ENCODE measurements at places on chromosomes 13 and 19. TPM values are rescaled to one million over a fixed set of nuclear protein-coding genes. Genes with fewer than 3 reads are reported as not detected.

The CCDC70 gene
- total RNA-seq = not detected

The KISS1R gene
- 1.9 TPM for total RNA-seq

The PNMA8B gene
- total RNA-seq = not detected

The MISP gene
- total RNA-seq = not detected

The GDF15 gene
- total RNA-seq = 0.32 TPM

The MUC16 gene
- not detected for total RNA-seq

The HRC gene
- not detected for total RNA-seq

The PRR12 gene
- total RNA-seq = 43.3 TPM

The CEACAM6 gene
- total RNA-seq = not detected

The SIRT2 gene
- 42.2 TPM for total RNA-seq

The SOX1 gene
- not detected for total RNA-seq

The LMTK3 gene
- 3.4 TPM for total RNA-seq

The PALM3 gene
- total RNA-seq = not detected

The KIR3DL2 gene
- total RNA-seq = 0.73 TPM

The GJB6 gene
- total RNA-seq = 2.6 TPM

The CIC gene
- total RNA-seq = 70.0 TPM

The ZNF69 gene
- total RNA-seq = 6.0 TPM

The HAUS5 gene
- 41.6 TPM for total RNA-seq

The ZNF823 gene
- total RNA-seq = 4.8 TPM

The FFAR3 gene
- 0.16 TPM for total RNA-seq

The ALOX5AP gene
- 114 TPM for total RNA-seq

The CACNG8 gene
- not detected for total RNA-seq

The POMP gene
- total RNA-seq = 98.4 TPM

The DCLK1 gene
- not detected for total RNA-seq

The TEX29 gene
- 0.27 TPM for total RNA-seq

The RYR1 gene
- 4.4 TPM for total RNA-seq

The NLRP12 gene
- total RNA-seq = not detected

The RUBCNL gene
- total RNA-seq = 0.23 TPM

The CDX2 gene
- total RNA-seq = not detected

The ZNF99 gene
- total RNA-seq = not detected

The SHFL gene
- 68.1 TPM for total RNA-seq

The SBK2 gene
- not detected for total RNA-seq

The GAS6 gene
- 1.5 TPM for total RNA-seq

The SLC7A1 gene
- total RNA-seq = 75.9 TPM

The KIR3DL1 gene
- not detected for total RNA-seq

The URAD gene
- total RNA-seq = not detected

The C13orf46 gene
- 4.5 TPM for total RNA-seq

The ELSPBP1 gene
- total RNA-seq = not detected

The B3GNT3 gene
- not detected for total RNA-seq

The PSG4 gene
- total RNA-seq = not detected

The PEX11G gene
- 0.57 TPM for total RNA-seq

The ZNF699 gene
- 7.1 TPM for total RNA-seq

Data from T-helper 2 cell treated with Interferon-gamma antibody and Interleukin-4, amounts not matched to agents 100 ng/mL and 5 ng/mL, for 36 hours (primary cell).